Omental fat pad (tissue), 4 donors: ENCODE measurements at places on chromosomes 1 and 21. TPM values are rescaled to one million over a fixed set of nuclear protein-coding genes. Genes with fewer than 3 reads are reported as not detected.

- no peak for DNase-seq
Measured at GRCh38 chr1:212600980-212601379, 7.6 kb upstream of the ATF3 start.

The XCL1 gene
- total RNA-seq, result not detected

The LRRN2 gene
- 1.8 TPM for total RNA-seq

The AIM2 gene
- 0.84 TPM for total RNA-seq

DNA sequence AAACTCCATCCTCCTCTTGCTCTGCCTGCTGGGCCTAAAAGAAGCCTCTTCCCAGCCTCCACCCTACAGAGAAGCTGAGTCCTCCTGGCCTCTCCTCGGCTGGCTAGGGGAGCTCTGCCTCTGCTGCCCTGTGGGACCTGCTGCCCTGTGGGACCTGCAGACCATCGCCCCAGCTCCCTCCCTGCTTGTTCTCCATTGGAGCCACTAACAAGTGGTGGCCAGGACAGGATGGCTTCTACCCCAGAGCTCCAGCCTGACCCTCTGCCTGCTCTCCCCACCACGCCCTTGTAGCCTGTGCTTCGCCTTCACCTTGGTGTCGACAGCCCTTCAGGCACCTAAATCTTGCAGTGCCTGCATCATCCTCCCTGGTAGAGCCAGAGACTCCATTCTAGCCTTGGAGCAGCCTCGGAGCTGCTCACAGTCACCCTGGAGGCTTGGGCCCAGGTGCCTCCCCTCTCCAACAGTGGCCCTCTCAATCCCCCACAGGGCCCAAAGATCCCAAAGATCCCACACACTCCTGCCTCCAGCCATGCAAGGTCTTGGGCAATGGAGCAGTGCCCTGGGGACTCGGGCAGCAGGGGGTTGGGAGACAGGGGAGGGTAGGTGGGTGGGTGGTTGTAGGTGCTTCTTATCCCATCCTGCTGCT, 3.0 kb downstream of the EPS8L3 start:
- DNase-seq, result no peak

- DNase-seq, result no peak
Measured at GRCh38 chr1:84488107-84488506, 9.0 kb downstream of the RPF1 start.

DNA sequence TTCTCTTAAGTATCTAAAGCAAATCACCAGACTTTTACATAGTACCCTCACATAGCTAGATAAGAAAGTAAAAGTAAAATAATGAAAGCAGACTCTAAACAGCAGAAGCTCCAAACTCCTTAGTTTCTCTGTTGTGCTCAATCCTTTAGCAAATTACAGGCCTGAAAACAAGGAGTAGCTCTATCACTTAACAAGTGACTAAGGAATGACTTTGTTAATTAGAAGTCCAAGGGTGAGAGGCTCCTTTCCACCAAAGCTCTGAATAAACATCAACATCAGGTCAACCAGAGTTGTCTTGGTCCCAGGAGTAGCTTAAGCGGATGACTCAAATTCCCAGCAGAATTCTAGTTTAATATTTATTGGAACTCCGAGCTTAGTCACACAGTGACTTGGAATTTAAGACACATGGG, 5.9 kb downstream of the NRIP1 start:
- no peak for DNase-seq

- DNase-seq, result no peak
Measured at GRCh38 chr1:1440262-1441001, 4.9 kb downstream of the VWA1 start.

The KRTAP19-4 gene
- not detected for total RNA-seq

GRCh38 chr1:39474810-39475209, 16.6 kb upstream of the BMP8A start:
- no peak for DNase-seq

DNA sequence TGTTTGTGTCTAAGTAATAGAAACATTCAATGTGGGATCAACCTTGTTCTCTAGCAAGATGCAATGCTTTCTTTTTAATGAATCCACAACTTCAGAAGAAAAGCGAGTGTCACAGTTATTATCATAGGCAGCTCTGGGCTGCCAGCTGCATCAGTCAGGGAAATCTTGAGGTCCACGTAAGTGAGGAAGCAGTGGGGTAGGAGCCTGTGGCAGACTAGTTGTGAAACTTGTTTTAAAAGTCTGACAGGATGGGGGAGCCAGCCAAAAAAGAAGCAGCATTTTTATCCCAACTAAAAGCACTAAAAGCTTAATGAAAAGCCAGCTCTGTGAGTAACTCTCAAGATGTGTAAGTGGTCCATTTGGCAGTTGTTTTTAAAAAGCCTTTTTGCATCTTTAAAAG, 113.1 kb downstream of the ZNF326 start:
- no peak for DNase-seq

DNA sequence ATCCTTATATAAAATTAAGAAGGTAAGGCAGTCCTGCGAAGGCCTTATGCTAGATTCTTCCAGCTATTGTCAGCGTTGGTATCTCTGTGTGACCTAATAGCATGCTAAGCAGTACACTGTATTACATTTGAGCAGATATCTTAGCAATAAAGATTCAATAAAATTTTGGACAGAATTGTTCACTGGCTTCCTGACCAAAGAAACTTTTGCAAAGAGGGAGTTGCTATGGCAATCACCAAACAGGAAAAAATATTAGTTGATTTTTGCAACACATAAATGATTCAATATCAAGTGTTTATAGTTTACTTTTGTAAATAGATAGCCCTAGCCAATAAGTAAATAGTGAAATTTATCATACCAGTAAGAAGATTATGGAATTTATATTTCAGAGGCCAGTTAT, 31.0 kb upstream of the PLEKHO1 start:
- no peak for DNase-seq

DNA sequence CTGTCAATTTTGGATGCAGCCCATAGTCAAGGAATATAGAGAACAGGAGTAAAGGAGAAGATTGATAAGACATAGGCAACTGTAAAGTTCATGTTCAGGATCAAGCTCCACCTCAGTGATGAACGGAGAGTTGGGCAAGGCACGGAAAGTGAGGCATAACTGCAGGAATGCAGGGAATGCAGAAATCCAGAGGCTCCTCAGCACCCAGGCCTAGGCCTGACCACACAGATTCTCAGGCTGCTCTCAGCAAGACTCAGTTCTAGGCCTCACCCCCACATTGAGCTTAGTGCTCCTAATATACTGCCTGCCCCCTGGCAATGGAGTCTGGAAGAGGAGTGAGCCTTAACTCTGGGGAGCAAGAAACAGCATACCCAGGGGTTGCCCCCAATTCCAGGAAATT, 36.3 kb upstream of the S1PR1 start:
- no peak for DNase-seq

DNA sequence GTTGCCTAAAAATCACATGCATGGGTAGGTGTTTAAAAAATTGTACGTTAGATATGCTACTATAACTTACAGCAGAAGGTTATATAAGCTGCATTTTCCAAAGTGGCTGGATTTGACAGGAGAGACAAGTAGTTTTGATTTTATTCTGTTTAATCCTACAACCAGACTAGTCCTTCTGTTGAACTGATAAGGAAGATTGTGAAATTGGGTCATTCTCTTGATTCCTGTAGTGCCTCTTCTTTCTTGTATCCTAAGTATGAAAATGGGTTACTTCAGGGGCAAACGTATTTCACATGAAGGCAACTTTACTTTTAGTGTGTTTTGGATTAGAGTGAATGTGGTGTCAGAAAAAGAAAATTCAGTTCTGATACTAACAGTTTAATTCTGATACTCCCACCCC, 19.0 kb downstream of the CDC42 start:
- no peak for DNase-seq

GRCh38 chr1:5389101-5389885, 602.9 kb downstream of the NPHP4 start:
- DNase-seq, result no peak

The AGL gene
- 9.5 TPM for total RNA-seq

DNA sequence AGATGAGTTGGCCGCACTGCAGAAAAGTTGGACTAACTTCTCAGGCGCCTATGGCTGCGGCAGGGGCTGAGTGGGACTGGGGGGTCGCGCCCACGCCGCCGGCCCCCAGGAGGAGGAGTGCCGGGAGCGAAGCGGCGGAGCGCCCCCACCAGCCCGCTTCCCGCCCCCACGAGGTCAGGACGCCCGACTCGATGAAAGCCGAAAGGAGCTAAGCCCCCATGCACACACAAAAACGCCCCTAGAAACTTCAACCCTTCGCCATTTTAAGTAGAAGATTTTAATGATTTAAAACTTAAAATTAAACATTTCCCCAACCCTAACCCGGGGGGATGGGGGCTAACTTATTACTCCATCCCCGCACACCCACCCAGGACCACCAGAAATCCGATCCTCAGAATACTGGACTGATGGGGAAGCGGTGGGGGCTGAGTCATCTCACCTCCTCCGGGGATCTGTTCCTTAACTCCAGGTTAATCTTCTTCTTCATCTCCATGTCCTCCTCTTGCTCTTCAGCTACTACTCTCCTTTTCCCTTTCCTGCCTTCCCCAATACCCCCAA, 539 bp downstream of the ANP32E start:
- DNase-seq, result no peak

The SLFNL1 gene
- total RNA-seq, result 0.37 TPM

DNA sequence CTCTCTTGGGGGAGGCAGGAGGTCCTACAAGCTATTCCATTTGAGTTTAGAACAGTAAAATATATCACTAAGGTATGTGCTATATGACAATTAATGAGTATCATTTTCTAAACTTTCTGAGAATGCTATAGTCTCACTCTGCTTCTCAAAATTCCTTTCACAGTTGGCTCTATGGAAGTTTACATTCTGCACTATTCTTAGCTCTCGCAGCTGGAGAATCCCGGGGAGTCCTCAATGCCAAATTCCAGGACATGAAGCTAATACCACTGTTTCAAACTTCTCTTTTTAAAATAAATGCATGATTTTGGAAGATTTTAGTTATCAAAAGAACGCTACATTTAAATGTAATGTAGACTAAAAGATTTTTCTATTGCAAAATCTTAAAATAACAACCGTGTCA, 22.4 kb upstream of the PALMD start:
- no peak for DNase-seq

The MIS18A gene
- 3.5 TPM for total RNA-seq

The MARK1 gene
- total RNA-seq, result 9.1 TPM

The HRNR gene
- not detected for total RNA-seq
